NCI-H1694 (cell line): ENCODE measurements at places on chromosomes 2 and 18.

DNA sequence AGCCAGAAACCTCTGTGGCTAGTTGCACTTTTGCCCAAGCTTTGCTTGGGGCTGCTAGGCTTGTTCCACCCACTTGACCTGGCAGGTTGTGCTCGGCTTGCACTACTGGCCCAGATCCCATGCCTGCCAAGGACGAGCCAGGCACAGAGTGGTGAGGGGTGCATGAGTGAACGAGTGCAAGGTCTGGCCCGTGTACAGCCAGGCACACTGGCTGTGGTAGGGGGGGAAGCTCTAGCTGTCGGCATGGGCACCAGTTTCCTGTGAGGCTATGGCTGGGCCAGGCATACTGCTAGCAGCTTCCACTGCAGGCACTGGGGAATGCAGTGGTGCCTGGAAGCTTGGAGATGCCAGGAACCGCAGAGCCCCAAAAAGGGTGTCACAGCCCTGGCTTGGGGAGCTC is 210.4 kb downstream of the AKAIN1 start:
- DNase-seq: no peak

GRCh38 chr2:114354199-114354598 is 88.2 kb upstream of the DPP10 start:
- DNase-seq: no peak

- no peak for DNase-seq
Observed at GRCh38 chr18:13290856-13291271, 72.3 kb downstream of the LDLRAD4 start.

- no peak for DNase-seq
Observed at GRCh38 chr18:12049978-12050811, 43.4 kb upstream of the ANKRD62 start.
